ENCODE measurements at places on chromosomes 4 and X.

DNA sequence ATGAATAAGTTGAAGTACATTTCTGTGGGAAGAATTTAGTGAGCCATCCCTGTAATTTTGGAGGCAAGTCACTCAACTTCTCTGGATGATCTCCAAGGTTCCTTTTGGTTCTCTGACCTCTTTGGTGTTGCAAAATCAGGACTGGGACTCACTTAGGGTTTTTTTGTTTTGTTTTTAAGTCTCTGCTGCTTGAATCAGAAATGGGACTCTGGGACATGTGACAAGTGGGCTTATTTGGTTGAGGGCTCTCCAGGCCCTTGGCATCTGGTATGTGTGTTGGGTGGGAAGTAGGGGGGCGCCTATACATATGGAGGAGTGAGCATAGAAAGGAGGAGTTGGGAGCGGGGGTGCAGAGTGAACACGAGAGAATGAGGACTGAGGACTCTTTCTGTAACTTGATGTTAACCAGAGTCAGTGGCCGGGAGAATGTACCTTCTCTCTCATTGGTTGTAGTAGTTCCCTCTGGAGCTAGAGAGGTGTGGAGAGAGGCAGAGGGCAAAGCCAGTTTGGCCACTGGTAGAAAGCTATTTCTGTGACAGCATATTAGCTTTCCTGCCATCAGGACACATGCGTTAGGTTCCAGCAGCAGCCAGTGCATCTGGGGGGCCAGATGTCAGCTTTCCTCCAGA, 1.9 kb downstream of the ARHGAP10 start:
- DNase-seq: no peak

DNA sequence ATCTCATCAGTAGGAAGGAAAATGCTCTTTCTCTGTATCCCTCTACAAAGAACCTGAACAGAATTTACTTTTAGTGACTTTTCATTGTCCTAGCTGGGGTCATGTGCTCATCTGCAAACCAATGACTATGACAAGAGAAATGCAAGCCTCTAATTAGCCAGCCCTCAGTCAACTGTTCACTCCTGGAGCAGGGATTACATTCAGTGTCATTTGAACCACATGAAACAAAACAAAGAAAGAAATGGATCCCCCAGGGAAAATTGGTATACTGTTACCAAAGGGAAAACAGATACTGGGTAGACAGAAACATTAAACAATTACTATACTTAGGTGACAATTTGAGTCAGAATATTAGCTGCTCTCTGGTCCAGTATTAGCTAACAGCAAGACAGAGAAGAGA, 173.6 kb downstream of the RCHY1 start:
- DNase-seq: no peak

DNA sequence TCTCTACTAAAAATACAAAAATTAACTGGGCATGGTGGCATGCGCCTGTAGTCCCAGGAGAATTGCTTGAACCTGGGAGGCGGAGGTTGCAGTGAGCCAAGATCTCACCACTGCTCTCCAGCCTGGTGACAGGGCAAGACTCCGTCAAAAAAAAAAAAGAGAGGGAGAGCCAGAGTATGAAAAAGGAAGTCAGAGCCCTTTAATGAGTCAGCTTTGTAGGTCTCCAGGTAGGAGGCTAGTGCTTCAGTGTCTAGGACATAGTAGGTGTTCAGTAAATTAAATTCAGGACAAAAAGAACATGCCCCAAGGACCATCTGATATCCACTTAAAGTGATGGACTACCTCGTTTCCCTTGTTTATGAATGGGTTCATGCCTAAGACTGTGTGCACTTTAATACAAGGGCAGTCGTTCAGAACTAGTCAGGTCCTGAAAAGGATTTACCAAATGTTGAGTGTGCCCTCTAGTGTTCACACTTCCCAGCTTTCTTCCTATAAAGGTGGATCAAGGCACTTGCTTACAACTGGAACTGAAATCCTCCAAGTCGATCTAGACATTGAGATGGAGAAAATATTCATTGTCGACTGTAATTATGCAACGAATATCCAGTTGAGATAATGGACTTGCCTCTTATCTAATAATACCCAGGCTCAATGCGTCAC, 29.0 kb downstream of the F9 start:
- DNase-seq: no peak

DNA sequence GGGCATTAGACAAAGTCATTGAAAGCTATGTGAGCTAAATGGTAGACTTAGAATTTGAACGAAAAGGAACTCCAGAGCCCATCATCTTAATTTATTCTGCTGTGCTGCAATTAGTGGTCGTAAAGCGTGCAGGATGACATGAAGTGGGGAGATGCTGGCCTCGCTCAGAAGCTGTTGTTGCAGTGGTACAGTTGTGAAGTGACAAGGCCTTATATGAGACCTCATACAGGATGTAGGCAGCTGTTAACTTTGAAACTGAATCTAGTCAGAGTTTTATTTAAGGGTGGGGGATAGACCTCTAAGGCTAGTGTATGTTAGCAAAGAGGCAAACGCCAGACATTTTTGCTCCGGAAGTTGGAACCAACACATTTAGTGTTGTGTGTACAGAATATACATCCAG, 13.4 kb downstream of the KLF3 start:
- DNase-seq: no peak

- DNase-seq: no peak
Measured at GRCh38 chrX:1392376-1393068, 609 bp upstream of the SLC25A6 start.

DNA sequence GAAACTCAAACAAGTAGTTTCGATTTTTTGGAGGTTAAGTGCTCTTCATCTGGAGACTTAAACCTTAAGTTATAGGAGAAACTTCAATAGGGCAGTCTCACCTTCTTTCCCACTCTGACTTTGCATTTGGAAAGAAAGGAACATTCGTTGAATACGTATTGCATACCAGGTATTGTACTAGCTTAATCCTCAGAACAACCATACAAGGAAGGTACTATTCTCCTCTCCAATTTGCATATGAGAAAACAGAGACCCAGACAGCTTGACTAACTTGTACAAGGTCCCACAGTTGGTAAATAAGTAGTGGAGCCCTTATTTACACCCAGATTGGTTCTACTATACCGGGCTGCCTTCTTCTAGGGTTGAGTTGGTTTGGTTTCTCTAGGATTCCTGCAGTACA, 32.6 kb downstream of the AMOT start:
- no peak for DNase-seq

- DNase-seq: no peak
Measured at GRCh38 chrX:13652287-13652793, 601 bp upstream of the TCEANC start.

GRCh38 chr4:47415719-47416118, 47.8 kb downstream of the COMMD8 start:
- no peak for DNase-seq

GRCh38 chr4:185151296-185151695, 8.2 kb downstream of the SLC25A4 start:
- DNase-seq: no peak

GRCh38 chr4:6472008-6472386, 417 bp downstream of the PPP2R2C start:
- no peak for DNase-seq

GRCh38 chr4:162582180-162582579, 418.4 kb upstream of the FSTL5 start:
- no peak for DNase-seq

GRCh38 chr4:995311-996026, 2.3 kb upstream of the SLC26A1 start:
- DNase-seq: no peak

DNA sequence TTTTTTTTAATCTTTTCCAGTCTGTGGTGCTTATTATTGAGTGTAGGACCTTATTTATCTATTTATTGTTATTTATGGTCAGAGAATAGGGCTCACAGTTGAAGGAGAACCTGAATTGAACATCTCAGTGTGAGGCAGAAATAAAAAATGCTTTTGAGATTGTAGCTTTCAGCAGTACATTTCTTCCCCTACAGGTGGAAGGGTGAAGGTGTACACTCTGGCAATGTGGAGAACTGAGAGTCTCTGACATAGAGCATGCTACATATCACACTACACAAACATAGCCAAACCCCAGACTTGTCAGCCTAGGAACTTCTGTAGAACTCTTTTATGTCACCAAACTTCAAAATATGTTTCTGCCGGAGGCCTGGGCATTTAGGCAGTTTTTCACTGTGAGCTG, 140.2 kb downstream of the STIM2 start:
- DNase-seq: no peak

DNA sequence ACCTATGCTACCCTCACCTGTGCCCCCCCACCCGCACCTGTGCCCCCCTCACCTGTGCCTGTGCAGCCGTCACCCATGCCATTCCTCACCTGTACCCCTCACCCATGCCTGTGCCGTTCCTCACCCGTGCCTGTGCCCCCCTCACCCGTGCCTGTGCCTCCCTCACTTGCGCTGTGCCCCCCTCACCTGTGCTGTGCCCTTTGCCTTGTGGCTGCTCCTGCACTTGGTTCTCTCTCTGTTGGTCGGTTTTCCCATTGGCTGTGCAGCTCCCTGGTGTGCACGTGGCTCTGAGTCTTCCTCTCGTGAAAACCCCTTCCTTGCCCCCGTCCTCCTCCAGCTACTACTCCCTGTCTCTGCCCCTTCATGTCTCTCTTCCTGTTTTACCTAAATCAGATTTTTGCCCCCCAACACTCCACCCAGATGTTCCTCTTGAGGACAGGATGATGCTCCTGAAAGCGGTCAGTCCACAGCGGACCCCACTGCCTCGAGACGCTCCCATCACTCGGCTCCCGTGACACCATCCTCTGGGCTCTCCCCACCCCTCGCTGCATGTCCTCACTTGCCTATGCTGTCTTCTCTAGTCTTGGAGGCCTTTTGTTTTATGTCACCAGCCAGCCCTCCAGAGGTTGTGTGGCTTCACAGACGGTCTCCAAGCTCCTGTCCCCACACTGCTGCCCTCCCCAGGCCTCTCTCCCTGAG, 6.8 kb downstream of the MAEA start:
- no peak for DNase-seq

DNA sequence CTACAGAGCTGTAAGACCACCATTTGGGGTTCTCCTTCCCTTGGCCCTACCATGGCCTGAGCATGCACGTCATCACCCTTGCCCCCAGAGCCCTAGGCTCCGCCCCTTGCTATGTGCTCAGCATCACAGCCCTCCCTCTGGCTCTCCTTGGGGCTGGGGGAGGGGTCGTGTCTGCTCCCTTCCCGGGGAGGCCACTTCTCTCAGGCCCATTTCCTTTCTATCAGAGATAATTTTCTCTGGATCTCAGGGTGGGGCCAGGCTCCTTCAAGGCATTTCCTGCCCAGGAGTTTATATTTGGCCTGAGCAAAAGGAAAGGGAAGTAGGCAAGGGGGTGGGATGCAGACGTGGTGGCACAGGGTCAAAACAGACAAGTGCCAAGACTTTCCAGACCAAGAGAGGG, 55.9 kb downstream of the STARD8 start:
- DNase-seq: no peak

- DNase-seq: no peak
Measured at GRCh38 chr4:149353241-149353640, 462.4 kb downstream of the IQCM start.

DNA sequence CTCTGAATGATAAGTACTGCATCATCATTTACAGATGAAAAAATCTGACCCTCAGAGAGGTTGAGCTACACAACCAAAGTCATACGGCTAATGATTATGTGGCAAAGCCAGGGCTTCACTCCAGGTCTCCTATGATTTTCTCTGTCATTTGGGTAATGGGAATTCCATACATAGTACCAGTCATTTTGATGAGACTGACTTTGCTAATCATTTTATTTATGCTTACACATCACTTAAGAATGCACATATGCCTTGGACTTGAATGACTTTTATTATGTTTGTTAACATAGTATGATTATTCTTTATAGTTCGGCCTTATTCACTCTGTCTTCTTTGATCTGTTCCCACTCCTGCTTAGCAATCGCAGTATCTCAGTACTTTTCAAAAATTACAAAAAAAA, 255.1 kb upstream of the GPRIN3 start:
- no peak for DNase-seq

DNA sequence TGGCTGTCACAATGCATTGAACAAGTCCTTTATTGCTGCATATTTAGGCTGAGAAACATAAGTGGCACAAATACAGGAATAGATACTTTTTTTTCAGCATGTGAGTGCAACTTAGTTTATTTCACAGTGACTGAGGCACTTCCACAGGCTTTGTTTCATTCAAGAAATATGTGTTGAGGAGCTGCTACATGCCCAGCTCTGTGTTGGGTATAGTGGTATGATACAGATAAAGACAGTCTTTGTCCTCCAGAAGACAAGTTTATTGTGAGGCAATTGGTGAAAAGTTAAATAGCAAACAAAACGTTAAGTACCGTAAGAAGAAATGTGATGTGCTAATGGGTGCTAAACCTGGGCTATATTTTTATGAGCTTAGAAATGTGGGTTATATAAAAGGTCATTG, 186.4 kb downstream of the SPRY1 start:
- no peak for DNase-seq

- DNase-seq: no peak
Measured at GRCh38 chr4:173243917-173244658, 75.5 kb downstream of the GALNT7 start.

- DNase-seq: no peak
Measured at GRCh38 chr4:182878633-182879495, 38.3 kb downstream of the DCTD start.

- no peak for DNase-seq
Measured at GRCh38 chr4:93461541-93461940, 367.0 kb upstream of the ATOH1 start.

DNA sequence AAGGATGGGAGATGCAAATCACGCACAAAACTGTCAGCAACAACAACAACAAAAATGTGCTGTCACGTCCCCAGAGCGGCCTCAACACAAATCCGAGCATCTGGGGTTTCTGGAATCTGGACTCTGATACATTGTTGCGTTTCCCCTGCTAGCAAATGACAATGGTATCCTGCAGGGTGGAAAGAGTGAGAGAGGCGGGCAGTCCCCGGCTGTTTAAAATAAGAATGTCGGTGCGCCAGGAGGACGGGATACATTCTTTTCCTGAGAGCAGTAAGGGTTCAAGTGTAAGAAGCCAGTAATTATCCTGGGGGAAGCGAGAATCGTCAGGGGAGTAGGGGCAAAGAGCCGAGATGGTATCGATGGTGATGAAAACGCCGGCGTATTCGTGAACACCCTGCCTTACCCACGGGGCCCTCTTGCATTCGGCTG, 310.2 kb downstream of the ASMT start:
- no peak for DNase-seq

DNA sequence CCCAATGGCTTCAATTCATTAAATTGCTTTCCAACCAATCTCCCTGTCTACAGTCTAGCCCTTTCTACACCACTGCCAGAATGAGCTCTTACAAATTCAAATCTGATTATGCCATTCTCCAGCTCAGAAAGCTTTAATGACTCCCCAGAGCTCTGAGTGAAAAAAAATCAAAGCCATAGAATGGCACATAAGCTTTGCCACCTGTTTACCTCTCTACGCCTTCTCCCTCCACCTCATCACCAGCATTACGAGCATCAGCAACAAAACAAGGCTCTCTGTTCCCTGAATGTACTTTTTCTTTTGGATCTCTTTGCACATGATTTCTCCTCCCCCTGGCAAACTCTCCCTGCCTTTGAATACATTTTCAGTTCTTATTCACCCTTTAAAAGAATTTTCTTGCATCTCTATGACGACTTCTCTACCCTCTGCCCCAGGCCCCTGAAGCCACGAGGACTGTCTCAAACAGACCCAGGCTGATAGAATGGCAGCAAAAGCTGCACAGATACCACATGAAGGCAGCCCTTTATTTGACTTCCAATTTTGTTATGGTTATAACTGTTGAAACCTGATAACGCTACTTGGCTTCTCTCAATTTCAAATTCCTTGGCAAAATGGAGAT, 516.0 kb downstream of the PCDH7 start:
- DNase-seq: no peak

- DNase-seq: no peak
Measured at GRCh38 chr4:78684325-78685079, 91.6 kb upstream of the BMP2K start.

GRCh38 chr4:142698552-142698951, 147.5 kb downstream of the INPP4B start:
- DNase-seq: no peak

Measured in stimulated activated CD8-positive, alpha-beta memory T cell treated with anti-CD3 and anti-CD28 coated beads, Interleukin-15, amount 100 ng/mL, for 4 hours (primary cell).